Activated CD4-positive, alpha-beta T cell treated with anti-CD3 and anti-CD28 coated beads, Interleukin-2, Interleukin-6, amounts not matched to agents 100 ng/mL and 50 ng/mL, durations not matched to agents 16 hours and 8 hours (primary cell): ENCODE measurements at places on chromosomes 2 and 18.

DNA sequence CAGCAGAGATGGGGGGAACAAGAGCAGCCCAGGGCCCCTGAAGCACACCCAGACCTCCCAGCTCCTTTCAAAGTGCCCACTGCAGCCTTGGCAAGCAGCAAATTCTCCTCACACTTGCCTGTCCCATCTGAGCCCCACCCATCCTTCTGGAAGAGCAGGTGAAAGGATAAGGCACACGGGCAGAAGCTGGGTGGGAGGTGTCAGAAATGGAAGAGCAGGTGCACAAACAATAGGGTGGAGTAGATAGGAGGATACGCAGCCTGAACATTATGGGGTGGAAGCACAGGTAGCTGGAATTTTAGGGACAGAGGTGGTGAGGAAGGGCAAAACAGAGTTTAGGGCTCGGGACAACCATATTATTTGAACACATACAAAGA is 69.2 kb downstream of the TNS1 start:
- DNase-seq = no peak

- no peak for DNase-seq
Measured at GRCh38 chr18:55875371-55875901, 287.4 kb upstream of the TCF4 start.

DNA sequence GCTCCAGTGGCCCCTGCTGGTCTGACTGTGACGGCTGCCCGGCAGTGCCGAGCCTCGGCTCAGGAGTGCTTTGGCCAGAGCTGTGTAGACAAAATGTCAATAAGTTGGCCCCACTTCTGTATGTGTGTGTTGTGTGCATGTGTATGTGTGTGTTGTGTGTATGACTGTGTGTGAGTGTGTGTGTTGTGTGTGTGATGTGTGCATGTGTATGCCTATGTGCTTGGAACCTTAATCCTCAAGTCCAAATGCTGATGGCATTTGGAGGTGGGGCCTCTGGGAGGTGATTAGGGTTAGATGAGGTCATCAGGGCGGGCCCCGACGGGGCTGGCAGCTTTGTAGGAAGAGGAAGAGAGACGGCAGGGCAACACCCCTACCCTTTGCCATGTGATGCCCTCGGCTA is 269.0 kb downstream of the DCDC2C start:
- DNase-seq = no peak

- no peak for DNase-seq
Measured at GRCh38 chr2:105777031-105777482, 32.3 kb downstream of the NCK2 start.

GRCh38 chr2:46697830-46698323 is 217.7 kb downstream of the MCFD2 start:
- DNase-seq = no peak

DNA sequence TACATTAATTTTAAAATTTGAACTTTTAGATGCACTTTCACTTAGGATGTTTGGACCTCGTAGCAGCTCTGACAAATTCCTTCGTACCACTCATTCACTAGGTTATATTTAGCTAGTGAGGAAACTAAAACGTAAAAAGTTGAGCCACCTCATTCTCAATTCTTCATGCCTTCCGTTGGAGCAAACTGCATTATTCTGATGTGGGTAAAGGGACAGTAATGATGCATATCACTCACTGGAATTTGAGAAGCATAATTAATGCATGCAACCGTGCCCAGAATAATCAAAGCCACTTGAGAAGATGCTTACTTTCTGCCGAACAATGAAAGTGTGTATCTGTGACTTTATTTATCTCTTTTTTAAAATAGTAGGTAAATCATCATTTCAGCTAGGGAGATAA is 2.2 kb downstream of the CNOT9 start:
- DNase-seq = peak; percentile 19

DNA sequence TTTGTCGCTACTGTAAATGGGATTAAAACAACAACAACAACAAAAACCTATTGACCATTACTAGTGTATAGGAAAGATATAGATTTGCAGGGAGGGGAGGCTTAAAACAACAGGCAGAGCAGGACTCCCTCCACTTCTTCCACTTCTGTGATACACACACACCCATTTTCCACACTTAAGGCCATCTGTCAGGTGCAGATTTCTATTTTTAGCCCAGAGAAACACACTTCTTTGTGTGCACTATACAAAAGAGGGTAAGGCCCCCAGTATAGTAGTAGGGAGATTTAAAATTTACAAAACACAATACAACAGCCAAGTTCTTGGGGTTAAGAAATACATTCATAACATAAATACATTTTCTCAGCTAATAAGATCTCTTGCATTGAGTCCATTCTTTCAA is 22.4 kb downstream of the PTPN2 start:
- DNase-seq = no peak

DNA sequence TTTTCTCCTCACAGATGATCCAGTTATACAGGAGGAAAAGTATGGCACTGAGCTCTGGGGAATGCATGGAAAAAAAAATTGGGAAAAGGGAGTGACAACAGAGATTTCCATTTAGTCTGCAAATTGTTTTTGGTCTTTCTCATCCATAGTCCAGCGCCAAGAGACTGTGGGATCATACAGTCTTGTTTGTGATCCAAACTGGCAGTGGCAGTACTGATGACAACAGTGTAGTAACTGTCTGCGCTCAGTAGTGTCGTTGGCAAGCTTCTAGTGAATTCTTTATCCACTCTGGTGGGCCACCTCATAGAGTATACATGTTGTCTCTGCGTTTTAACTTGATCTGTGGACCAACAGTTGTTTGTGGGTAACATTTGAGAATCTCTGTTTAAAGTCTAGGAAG is 37.9 kb downstream of the GALNT1 start:
- DNase-seq = no peak
